ENCODE measurements at places on chromosomes 3 and 15.
A peak's percentile ranks its signal among the peaks of the same experiment; 100 is the strongest.

- no peak for DNase-seq
These were observed 51.3 kb upstream of the TTBK2 start for GRCh38 chr15:42971830-42972229.

DNA sequence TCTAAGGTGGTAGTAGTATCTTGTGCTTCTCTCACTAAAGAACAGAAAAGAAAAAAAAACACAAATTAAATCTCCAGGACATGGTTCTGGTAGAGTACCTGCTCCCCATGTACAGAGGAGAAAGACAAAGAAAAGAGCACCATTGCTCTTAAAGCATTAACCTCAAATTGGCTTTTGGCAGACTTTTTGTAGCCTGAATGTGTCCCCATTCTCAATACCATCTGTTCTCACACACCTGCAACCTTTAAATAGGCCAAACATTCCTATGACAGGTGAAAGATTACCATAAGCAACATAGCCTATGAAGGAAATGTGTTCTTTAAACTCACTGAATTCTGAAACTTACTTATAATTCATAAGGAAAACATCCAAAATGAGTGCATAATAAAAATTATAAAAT is 68.0 kb downstream of the TIPARP start:
- no peak for DNase-seq

DNA sequence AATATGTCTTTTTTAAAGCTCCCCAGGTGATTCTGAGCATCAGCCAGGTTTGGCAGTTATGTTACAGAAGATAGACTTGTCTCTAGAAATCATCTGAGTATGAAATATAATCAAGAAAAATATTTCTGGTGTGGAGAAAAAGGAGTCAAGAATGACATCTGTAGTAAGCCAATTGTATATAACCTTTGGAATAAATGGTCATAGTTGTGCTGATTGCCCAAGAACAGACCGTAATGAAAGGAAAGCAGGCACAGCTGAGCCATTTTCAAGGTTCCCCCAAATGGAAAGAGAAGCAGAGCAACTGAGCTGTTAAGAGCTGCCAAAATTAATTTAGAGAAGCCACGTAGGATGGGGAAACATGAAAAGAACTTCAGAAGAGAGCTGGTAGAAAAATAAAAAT is 26.6 kb downstream of the GOLM2 start:
- no peak for DNase-seq

DNA sequence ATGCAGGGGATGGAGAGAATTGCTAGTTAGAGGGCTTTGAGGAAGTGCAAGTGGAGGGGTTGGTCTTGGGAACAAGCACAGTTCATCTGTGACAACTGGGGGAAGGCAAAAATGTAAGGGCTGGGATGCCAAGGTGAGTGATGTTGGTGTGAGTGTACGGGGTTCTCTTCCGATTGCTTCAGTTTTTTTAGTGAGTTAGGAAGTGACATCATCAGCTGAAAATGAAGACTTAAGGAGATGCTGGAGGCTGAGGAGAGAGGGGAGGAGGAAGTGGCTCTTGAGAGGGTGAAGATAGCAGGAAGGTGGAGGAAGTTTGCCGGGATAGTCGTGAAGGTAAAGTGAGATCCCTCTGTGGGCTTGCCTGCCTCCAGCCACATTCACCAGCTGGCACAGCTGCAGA is 12.7 kb downstream of the TICRR start:
- DNase-seq = no peak

GRCh38 chr3:43035801-43036365 is 56.8 kb downstream of the GASK1A start:
- no peak for DNase-seq

- peak; percentile 55 for DNase-seq
These were observed 9.2 kb downstream of the CCDC14 start for GRCh38 chr3:123951522-123952447.

DNA sequence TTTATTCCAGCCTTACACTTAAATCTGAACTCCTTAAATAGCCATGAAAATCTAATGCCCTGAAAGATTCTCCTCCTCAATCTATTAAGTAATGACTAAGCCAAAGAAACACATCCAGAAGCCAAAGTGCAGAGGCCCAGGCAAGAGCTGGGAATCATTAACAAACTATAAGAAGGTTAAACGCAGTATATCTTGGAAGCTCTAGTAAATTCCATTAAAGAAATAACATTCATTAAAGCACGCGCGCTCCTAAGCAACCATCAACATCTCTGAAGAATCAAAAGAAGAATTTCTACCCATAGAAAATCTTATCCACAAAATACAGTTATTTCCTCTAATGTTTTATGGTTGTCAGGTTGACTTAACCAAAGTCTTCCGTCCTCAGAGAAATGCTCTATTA is 29.5 kb downstream of the MB21D2 start:
- DNase-seq = no peak

All from NCI-H1417 (cell line).